ENCODE measurements at places on chromosomes 13 and 19.
A peak's percentile ranks its signal among the peaks of the same experiment; 100 is the strongest.

DNA sequence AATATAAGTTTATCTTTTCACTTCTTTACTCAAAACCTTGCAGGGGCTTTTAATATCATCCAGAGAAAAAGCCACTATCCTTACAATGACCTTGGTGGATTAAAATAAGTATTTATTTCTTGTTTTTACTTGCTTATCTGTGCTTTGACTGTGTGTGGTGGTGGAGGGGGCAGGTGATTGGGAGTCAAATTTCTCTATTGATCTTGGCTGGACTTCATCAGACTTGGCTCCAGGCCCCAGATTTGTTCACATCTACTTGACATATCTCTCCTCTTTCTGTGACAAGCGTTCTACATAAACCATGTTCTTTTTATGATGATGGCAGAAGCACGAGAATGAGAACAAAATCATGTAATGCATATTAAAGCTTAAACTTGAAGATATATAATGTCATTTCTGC, 670.8 kb downstream of the PCDH17 start:
- DNase-seq = no peak

- no peak for DNase-seq
Observed at GRCh38 chr13:94115054-94115453, 364.4 kb downstream of the DCT start.

DNA sequence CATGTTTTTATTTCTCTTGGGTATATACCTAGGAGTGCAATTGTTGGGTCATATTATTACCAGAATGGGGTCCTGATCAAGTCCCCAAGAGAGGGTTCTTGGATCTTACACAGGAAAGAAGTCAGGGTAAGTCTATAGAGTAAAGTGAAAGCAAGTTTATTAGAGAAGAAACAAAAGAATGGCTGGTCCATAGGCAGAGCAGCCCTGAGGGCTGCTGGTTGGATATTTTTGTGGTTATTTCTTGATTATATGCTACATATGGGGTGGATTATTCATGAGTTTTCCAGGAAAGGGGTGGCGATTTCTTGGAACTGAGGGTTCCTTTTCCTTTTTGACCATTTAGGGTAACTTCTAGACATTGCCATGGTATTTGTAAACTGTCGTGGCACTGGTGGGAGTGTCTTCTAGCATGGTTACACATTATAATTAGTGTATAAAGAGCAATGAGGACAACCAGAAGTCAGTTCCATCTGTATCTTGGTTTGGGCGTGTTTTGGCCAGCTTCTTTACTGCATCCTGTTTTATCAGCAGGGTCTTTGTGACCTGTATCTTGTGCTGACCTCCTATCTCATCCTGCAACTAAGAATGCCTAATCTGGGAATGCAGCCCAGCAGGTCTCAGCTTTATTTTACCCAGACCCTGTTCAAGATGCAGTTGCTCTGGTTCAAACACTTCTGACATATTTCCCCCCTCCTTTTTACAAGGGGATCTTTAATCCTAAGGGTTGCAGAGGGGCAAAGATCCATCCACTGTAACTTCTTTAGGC, 41.1 kb downstream of the CEACAM1 start:
- DNase-seq = no peak

DNA sequence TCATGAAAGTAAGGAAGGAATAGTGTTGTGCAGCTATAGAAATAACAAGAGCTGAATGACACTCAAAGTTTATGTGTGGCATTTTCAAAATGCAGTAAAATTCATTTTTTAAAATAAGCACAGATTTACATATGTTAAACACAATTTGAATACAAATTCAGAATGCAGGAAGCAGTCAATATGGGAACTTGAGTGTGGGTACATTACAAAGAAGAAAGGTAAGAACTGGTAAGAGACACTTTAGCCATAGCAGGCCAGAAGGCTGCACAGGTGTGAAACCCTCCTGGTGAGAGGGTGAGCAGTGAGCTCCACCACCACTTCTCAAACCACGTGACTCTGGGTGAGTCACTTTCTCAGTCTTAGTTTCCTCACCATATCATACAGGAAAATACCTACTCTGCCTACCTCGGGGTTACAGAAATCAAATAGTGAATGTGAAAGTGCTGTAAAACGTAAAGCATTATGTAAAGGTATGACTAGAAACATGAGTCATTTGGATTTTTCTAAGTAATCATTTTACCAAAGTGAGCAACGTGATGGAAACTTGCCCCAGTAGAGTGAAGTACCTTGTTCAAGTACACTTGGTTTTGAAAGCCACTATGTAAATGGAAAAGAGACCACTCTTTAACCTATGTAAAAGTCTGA, 40.5 kb downstream of the USP12 start:
- no peak for DNase-seq

DNA sequence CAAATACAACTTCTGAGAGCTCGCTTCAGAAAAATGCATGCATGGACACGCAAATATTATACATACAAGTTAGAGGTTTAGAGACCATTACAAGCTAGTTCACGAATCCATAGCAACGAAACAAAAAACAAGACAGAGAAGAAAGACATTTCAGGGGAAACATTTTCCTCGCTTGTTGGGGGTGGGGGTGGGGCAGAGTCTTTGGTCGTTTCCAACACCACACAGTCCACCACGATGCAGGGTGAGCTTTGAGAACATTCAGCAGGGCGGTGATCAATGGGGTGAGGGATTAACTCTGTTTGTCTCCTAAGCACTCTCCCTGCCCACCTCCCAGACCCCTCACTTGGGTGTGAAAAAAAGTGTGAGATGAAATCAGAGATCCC, 651 bp downstream of the OXGR1 start:
- DNase-seq = no peak

DNA sequence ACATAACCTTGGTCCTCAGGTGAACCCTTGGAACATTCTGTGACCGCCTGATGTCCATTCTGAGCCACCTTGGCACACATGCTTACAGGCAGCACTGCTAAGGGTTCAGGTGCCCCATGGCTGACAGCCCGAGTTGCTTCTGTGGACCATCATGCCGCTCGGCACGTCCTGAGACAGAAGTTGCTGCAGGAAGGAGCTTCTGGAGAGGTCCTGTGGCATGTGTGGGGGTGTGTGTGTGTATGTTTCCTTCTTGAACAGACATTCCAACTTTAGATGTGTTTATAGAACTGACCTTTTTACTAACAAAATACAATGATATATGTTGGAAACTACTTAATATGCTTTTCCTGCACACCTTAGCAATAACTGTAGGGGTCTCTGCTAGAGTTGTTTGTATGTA, 4.8 kb upstream of the C1QTNF9 start:
- no peak for DNase-seq

- peak; percentile 99 for DNase-seq
Observed at GRCh38 chr19:45370410-45371204, at the start of gene ERCC2. TSS of gene ERCC2 (minus strand) at chr19:45370573. CDS start at chr19:45370540, 33 bp downstream.

DNA sequence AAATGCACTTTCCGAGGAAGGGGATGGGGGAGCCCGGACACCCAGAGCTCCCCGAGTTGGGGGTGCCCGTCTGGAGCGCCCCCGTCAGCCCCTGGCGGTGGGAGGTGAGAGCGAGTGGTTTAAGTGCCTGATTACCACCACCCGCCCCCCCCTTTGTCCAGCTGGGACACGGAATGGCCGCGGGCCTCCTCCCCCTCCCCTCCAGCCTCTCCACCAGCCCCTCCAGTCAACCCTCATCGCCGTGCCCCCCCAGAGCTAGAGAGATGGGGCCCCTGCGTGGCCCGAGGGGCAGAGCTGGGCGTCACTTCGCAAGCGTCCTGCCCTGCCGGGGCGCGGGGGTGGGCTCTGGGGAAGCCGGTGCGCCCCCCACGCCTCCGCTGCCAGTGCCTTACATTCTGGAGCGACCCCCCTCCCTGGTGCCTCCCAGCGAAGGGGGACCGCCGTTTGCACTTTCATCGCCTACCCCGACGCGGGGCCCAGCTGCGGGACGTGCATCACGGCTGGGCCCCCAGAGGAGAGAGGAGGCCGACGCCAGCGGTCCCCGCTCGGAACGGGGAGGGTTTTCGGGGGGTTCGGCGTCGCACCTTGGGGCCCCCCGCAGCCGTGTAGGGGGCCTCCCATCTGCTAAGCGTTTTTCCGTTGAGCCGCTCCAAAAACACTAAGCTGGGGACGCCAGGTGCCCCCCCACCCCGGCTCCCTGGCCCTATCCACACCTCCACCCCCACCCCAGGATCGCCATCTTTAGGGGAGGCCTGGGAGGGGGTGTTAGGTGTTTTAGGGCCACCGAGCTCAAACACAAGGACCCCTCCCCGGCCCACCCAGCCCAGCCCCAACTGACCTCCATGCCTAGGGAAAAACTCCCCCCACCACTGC, 16.4 kb downstream of the SMIM24 start:
- DNase-seq = no peak

DNA sequence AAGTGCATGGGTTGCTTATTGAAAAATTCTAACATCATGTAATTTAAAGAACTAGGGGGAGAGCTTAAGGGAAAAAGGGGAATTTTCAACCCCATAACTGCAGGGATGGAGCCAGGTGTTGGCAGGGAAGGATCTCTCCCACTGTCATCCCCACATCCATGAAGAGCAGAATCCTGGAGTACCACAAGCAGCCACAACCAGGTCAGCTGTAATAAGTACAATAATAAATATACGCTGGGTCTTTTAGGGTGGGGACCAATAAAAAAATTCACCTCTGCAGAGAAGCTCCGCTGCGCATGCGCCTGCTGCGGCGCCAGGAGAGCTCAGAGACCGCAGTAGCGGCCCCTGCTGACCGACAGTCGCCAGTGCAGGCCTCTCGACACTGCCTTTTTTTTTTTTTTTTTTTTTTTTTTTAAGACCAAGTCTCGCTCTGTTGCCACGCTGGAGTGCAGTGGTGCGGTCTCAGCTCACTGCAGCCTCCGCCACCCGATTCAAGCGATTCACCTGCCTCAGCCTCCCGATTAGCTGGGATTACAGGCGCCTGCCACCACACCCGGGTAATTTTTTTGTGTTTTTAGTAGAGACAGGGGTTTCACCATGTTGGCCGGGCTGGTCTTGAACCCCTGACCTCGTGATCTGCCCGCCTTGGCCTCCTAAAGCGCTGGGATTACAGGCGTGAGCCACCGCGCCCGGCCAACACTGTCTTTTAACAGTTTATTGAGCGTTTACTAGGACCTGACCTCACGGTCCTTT, 2.5 kb upstream of the EEF2 start:
- peak; percentile 84 for DNase-seq

- no peak for DNase-seq
Observed at GRCh38 chr19:28117143-28117542, 1095.8 kb downstream of the UQCRFS1 start.

Measured in NCI-H2081 (cell line).